ENCODE measurements at places on chromosomes 12 and 14.
A peak's percentile ranks its signal among the peaks of the same experiment; 100 is the strongest.

- DNase-seq, result peak; percentile 52
These were observed 123.2 kb upstream of the FOXN3 start for GRCh38 chr14:89540009-89540829.

- no peak for DNase-seq
These were observed 466.2 kb upstream of the FOXG1 start for GRCh38 chr14:28300356-28300755.

DNA sequence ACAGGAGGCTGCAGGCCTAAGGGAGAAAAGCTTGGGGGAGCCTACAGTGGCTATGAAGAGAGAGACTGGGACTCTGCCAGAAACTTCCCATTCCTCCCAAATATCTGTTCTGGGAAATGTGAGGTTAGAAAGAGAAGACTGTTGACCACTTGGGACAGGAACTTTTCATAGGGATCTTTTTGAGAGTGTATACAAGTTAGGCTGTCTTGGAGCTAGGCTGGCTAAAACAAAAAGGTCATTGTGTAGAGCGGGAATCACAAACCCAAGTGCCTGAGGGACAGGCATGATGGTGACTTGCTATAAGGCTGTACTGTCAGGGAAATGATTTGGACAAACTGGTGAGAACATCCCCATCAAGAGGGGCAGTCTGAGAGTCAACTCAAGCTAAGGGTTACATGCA is 175.1 kb downstream of the GRIP1 start:
- DNase-seq, result no peak

GRCh38 chr14:64998455-64998931 is 11.8 kb downstream of the FNTB start:
- no peak for DNase-seq

DNA sequence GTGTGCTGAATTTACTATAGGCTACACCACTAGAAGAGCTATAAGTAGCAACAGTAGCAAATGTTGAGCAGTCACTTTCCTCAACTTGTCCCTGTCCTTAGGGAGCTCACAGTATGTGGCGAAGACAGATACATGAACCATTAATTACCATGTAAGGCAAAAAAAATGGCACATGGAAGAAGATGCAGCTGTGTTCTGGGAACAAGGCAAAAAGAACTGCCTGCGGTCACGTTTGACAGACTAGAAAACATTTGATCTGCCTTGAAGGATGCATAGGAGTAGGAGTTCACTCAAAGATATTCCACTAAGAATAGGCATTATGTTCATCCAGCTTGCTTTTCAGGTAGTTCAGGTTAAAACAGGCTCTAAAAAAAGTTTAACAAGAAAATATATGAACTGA is 46.5 kb upstream of the IFNG-AS1 start:
- DNase-seq, result no peak

DNA sequence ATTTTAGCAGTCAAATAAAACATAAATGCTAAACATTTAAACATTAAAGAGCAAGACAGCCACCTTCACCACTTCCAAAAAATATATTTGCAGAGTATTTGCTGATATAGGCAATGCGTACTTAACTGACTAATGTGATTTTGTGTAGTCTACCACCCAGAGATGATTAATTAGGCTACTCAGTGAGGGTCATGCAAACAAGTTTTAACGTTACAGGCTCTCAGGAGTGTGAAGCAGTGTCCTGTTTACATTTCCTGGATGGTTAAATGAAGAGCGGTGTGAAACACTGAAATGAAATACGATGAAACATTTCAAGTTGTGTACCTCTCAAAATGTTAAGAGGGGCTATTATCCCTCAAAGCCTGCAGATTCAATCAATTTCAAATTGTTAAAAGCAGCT is 165.8 kb upstream of the LRIG3 start:
- DNase-seq, result no peak

DNA sequence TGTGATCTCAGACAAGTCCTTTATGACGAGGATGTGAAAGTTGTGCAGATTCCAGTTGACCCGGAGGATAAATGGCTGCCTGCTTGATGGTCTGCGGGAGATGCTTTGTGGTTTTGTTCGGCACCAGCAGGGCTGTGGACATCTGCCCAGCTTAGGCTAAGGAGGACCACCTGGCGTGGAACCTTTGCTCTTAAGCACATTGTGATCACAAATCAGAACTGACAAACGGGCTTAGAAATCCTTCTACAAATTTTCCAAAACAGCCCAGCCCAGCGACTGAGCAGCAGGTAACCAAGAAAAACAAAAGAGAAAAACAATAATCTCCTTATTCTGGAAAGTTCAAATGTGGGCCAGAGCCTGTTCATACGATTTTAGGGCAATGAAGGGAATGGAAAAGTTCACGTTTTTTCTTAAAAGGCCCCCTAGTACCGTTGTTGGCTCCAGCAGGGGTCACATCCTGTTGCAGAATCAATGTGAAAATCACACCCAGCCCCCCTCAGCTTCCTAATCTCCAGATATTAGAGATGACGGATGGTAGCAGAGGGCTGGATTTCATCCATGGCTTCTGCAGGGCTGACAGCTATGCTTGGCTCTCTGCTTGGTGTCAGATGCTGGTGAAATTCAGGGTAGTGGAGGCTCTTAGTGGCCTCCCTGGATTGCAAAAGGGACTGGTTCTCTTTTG is 81.1 kb upstream of the RFLNA start:
- DNase-seq, result peak; percentile 52

- DNase-seq, result no peak
These were observed 132.9 kb upstream of the AMIGO2 start for GRCh38 chr12:47212701-47213039.

- no peak for DNase-seq
These were observed 32.8 kb downstream of the PDZRN4 start for GRCh38 chr12:41220931-41221330.
